Stimulated activated CD8-positive, alpha-beta memory T cell treated with anti-CD3 and anti-CD28 coated beads, Interleukin-12 subunit alpha, Interleukin-12 subunit beta, amount 100 ng/mL, for 1 hour (primary cell): ENCODE measurements at places on chromosomes 4 and X.

GRCh38 chrX:44935640-44936039 lies 62.7 kb downstream of the KDM6A start:
- no peak for DNase-seq

DNA sequence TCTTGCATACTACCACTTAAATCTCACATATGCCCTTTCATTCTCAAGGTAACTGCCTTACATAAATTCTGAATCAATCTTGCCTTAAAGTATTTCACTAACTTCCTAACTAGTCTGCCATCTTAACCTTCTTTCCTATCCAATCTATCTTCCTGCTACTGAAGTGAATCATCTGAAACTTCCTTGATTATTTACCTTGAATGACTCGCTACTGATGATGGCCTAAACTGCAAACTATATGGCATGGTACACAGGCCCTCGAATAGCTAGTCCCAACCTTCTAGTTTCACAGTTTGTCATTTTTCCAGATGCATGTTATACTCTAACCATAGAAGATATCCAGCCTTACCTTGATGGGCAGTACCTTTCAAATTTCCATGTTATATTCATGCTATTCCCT lies 19.9 kb downstream of the PHKA1 start:
- no peak for DNase-seq

DNA sequence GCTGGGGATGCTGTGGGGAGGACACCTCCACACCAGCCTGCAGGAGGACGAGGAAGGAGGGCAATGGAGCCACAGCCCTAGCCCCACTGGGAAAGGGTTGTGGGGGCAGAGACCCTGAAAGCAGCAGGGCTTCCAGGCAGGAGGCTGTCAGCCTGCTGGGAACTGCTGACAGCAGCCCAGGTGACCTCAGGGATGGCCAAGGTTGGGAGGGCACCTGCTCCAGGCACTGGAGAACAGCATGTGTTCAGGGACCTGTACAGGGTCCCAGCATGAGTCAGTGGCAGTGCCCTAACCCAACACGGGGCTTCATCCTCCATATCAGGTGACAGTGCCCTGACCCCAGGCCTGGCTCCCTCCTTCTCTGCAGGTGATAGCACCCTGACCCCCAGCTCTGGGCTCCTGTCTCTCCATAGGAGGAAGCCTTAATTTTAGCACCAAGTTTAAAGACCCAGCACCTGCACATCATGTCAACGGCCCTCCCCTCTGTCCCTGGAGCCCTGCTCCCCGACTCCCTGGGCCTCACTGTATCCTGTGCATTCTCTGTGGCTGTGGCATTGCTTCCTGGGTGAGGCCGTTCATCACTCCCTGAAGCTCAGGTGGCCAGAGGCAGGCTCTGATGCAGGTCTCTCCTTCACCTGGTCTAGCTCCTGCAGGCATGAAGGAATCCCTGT lies 66.3 kb downstream of the CRMP1 start:
- DNase-seq: no peak

GRCh38 chrX:53362449-53362848 lies 60.0 kb downstream of the SMC1A start:
- DNase-seq: no peak

- no peak for DNase-seq
These were observed 3.2 kb downstream of the THAP9 start for GRCh38 chr4:82903737-82904136.

DNA sequence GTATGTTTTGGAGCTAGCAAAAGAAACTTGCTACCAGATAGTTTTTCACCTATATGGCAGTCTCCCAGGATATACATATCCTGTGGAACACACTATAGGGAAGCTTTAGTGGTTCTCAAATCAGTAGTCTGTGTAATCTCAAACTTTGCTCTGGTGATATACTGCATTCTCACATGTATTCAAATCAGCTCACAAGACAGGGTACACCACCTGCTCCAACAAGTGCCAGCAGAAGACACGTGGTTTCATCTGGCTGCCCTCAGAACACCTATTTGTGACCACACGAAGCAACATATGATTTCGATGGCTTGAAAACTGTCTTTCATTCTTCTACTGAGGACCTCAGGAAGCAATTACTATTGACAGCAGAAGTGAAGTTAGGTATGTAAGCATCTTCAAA lies 37.7 kb downstream of the BCLAF3 start:
- DNase-seq: no peak

DNA sequence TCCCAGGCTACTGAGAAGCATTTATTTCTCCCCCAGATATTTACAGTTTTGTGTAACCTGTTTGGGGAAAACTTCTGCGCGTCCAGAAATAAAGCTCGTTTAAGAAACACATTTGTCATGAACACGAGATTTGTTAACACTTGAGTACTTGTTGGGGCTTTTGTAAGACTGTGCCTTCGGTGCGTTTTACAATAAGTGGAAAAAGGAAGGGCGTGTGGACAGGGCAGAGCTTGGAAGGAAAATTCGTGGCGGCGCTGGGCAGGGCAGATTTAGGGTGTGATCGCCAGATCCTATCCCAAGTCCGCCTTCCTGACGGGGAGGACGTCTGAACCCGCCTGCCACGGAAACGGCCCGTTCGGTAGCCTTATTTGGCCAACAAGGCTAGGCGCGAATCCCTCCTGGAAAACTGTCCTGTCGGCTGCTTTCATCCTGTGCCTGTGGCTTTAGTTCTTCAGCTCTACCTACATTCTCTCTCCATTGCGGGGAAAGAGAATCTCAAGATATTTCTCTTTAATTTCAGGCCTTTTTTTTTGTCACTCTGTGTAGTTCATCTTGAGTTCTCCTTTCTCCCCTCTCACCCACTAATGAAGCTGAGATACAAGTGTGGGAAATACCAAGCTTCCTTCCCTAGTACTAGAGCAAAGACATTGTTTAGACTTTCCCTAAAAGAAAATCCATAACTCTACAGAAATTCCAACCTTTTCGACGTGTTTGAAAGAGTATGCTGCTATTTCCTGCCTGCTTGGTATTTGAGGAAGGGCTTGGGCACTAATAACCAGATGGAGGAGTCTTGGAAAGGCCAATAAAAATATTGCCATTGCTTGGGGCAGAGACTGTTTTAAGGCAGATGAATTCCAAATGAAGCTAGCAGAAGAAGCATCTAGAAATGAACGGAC lies 982 bp downstream of the PDLIM5 start:
- no peak for DNase-seq

- DNase-seq: no peak
These were observed 2.5 kb downstream of the CXorf38 start for GRCh38 chrX:40644821-40645358.
